ENCODE measurements at places on chromosomes 6 and 20.
A peak's percentile ranks its signal among the peaks of the same experiment; 100 is the strongest.

DNA sequence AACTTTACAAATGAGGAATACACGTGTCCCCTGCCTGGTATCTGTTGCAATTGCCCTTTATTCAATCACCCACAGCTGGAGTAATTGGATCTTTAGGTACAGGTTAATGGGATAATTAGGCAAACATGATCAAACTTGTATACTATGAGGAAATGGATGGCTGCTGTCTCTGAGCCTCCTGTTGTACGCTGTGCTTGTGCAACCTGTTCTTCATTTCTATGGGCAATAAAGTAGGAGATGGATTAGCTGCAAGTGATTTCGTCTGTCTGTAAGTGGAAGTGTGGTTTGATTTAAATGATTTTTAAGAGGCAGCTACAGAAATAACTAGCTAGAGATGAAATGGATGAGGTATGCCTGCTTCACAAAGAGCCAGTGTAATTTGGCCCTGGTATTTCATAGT lies 474.1 kb downstream of the RNF144B start:
- no peak for DNase-seq

- DNase-seq = no peak
Observed at GRCh38 chr6:92495242-92495641, 924.1 kb downstream of the EPHA7 start.

GRCh38 chr6:21404577-21404976 lies 189.0 kb upstream of the SOX4 start:
- DNase-seq = no peak

GRCh38 chr6:111499269-111499793 lies 16.3 kb upstream of the REV3L start:
- no peak for DNase-seq

GRCh38 chr6:35017411-35018181 lies 123.5 kb downstream of the TCP11 start:
- DNase-seq = peak; percentile 62

DNA sequence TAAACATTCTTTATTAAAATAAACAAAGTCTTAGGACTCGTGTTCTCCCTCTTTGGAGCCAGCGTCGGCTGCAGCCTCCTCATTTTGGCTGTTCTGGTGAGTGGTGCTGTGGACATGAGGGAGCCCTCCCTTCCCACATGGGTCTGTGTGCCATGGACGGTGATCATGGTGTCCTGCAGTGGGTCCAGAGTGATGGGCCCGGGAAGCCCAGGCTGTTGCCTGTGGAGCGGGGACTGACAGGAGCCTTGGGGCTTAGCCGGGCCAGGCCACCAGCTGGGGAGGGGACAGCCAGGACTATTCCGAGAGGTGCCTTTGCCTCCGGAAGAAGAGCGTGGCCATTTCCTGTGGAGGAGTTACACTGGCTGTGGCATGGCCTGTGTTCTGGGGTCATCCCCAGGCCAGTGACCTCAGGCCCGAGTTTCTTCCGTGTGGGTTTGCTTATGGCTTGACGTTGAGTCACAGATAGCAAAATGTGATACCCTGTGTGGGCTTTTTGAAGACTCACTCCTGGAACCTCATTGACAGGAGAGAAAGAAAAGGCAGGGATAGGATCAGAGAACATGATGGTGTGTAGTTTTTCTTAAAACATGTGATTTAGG lies 153.4 kb downstream of the DTNBP1 start:
- no peak for DNase-seq

DNA sequence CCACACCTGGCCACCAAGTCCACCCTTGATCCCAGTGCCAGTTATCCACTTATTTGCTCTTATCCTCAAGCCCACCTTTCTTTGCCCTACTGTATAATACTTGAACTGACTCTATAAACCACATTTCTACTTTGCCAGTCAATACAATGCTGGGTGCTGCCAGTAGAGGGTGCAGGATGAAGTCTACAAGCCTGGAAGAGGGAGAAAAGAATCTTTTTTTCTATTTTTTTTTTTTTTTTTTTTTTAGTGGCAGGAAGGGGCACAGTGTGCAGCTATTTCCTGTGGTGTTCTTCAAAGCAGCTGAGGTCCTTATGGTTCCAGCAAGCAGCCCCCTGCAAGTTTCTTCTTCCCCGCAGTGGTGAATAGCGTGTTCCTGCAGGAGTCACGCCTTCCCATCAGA lies 22.2 kb upstream of the GABRR1 start:
- DNase-seq = no peak

- no peak for DNase-seq
Observed at GRCh38 chr6:113011801-113012200, 664.7 kb downstream of the RFPL4B start.

DNA sequence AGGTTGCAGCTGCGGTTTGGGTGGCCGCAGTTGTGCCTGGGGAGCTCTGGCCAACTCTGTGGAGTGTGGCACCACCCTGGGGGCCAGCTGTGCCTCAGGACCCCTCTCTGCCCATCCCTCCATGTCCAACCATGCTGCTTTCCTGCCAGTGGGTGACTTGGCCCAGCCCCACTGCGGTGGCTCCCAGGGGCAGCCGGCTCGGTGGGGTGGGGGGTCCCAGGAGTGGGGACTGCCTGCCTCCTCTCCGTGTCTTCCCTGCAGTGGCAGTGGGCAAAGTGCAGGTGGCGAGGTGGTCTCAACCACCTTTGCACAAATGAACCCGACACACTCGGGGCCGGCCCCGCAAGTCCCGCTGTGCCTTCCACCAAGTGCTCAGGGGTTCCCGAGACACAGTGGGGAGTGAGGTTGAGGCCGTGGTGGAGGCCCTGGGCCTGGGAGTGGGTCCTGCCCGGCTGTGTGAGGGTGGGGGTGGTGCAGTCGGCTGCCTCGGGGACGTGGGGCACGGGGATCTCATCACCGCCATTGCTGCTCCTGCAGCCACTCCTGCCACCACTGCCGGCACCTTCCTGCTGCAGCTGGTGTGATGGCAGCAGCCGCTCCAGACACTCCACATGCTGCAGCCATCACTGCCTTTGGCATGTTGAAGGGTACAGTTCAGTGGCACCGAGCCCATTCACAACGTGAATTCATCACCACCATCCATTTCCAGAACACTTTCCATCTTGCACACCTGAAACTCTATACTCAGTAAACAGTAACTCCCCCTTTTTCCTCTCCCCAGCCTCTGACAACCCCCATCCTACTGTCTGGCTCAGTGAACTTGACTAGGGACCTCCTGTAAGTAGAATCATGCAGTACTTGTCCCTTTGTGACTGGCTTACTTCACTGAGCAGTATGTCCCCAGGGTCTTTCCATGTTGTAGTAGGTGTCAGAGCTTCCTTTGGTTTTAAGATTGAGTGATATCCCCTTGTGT lies 10.7 kb upstream of the SLCO4A1 start:
- DNase-seq = no peak

DNA sequence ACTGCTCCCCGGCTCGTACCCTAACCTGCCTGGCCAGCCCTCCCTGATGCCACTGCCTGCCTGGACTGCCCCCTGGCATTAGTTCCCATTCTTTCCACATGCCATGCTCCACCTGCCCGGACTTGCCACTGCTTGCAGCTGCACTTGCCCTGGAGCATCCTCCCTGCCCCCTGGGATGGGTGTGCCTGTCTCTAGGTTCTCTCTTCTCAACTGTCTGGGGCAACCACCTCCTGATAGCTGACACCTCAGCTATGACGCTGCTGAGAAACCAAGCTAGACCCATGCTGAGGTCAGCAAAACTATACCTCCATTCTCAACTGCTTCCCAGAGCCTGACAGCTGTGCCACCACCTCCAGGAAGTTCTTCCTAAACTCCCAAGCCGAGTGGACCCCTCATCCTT lies 72.1 kb downstream of the PERP start:
- DNase-seq = no peak

DNA sequence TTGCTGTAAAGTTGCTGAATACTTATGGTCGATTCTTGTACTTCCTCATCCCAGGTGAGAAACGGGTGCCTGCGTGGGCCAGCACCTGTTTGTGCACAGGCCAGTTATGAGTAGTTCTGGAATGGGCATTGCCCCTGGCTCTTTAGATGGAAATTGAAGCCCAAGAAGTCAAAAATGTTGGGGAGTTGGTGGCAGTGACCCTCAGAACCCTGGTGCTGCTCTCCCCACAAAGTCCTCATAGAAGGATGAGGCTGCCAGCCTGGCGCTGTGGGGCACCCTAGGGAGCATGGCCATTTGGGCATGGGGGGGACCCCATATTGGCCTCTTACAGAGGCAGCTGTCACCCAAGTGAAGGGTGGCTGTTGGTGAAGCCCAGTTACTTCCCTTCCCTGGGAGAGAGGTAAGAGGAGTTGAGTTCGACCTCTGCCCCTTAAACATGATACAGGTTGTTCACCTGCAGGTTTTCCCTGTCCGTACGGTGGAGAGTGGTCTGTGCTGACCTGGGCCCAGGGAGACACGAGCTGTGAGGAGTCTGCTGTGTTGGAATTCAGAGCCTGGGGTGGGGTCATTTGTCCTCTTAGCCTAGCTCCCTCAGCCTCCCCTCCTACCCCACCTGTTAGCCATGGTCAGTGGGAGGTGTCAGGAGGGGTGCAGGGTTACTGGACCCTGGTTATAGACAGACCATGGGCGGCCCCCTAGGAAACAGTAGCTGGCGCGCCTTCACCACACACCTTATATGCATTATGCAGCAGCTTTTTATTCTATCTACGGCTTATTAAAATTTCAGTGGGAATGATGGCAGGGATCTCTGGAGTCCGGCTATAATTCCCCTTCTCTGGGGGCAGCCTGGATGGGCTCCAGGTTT lies 4.9 kb downstream of the HMGA1 start:
- no peak for DNase-seq

DNA sequence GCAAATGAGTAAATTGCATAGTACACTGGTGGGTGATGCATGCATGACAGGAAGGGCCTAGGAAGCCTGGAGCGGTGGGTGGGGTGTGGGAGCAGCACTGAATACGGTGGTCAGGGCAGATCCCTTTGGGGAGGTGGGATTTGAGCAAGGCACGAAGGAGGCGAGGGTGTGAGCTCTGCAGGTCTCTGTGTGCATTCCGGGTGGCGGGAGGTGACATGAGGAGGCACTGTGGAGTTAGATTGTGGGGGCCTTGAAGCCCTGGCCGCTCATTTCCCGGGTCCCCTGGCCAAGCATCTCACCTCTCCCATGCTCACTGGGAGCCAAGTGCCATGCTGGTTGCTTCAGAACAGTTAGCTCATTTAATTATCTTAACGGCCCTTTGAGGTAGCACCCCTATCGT lies 6.2 kb upstream of the SPDEF start:
- no peak for DNase-seq

GRCh38 chr20:62956387-62957135 lies 4.1 kb downstream of the SLC17A9 start:
- DNase-seq = no peak

- no peak for DNase-seq
Observed at GRCh38 chr20:34369265-34369664, 6.2 kb downstream of the ITCH start.

DNA sequence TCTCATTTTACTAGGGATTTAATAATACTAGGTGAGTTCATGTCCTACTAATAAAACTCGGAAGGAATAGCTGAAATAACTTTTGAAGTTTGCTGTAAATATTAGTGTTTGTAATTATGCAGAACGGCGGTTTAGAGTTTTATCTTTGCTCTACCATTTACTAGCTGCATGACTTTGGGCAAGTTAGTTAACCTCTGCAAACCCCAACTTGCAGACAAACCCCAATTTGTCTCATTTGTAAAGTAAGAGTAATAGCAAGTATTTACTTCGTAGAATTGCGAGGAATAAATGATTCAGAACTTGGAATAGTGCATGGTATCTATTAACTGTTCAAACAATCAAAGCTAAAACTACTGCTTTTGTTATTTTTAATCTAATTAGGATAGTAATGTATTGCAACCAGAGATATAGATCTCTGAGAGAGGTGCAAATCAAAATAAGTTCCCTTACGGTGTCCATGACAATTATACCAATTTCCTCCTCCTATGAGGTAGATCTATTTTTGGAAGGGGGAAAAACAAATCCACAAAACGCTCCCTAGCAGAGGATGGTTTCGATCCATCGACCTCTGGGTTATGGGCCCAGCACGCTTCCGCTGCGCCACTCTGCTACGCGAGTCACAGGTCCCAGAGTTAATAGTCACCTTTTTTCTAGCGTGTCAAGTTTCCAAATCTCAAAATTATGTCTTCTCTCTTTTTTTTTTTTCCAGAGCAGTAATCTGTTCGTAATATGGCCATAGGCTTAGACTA lies 35.1 kb upstream of the BTN3A2 start:
- no peak for DNase-seq

DNA sequence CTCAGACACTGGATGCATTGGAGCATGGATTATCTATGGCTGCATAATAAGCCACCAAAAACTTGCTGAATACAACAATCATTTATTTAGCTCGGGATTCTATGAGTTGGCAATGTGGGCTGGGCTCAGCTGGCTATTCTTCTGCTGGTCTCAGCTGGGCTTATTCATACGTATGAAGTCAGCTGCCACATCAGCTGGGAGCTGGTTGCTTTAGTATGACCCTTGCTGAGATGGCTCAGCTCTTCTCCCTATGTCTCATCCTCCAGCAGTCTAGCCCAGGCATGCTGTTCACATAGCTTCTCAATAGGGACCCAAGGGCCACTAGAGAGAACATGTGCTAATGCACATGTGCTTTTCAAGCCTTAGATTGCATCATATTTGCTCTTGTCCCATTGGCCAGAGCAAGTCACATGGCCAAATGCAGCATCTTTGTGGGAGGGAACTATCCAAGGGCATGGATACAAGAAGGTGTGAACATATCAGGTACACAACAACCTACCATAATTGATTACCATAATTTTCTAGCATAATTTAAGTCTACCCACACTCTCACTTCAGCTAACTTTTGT lies 444.6 kb downstream of the KIF16B start:
- no peak for DNase-seq

GRCh38 chr6:28897369-28897745 lies 26.4 kb downstream of the TRIM27 start:
- no peak for DNase-seq

DNA sequence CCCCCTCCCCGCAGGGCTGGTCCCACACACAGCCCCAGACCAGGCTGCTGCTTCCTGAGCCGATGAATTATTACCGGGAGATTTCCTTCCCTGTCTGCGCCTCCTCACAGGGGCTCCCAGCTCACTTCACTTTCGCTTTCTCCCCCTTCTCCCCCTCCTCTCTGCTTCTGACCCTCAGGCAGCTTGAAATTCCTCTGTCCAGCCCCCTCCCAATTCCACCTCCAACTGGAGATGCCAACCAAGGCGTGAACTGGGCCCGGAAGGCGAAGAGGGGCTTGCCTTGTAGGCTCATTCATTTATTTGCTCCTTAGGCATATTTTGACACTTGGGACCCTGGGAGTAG lies 1.7 kb upstream of the TCF15 start:
- DNase-seq = no peak

GRCh38 chr20:6588296-6588695 lies 179.2 kb upstream of the BMP2 start:
- DNase-seq = no peak

GRCh38 chr6:21947731-21948386 lies 349.0 kb downstream of the PRL start:
- DNase-seq = no peak

Measured in right hindlimb (tissue), 1 donor.